H7 (cell line): ENCODE measurements at places on chromosomes 5 and 9.

- DNase-seq = no peak
These were observed 76.9 kb upstream of the IFNK start for GRCh38 chr9:27447031-27447683.

- DNase-seq = no peak
These were observed 34.0 kb downstream of the IL6ST start for GRCh38 chr5:55960779-55961178.

DNA sequence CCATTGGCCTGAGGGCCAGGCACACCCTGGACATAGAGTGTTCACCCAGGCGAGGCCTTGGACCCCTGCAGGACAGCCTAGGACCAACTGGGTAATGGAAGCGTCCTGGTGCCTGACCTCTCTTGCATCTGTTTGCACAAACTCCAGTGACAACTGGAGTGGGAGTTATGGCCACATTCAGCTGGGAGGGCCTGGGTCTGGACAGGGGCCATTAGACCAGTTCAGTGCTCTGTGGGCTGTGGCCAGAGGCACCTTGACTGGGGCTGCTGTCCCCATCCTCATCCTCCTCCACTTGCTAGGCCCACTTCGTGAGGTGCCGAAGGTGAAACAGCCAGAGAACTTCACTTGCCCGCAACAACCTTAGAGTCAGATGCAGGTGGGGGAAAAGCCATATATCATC lies 372.7 kb upstream of the IRX1 start:
- no peak for DNase-seq

GRCh38 chr5:31995006-31995405 lies 179.1 kb downstream of the GOLPH3 start:
- DNase-seq = no peak

DNA sequence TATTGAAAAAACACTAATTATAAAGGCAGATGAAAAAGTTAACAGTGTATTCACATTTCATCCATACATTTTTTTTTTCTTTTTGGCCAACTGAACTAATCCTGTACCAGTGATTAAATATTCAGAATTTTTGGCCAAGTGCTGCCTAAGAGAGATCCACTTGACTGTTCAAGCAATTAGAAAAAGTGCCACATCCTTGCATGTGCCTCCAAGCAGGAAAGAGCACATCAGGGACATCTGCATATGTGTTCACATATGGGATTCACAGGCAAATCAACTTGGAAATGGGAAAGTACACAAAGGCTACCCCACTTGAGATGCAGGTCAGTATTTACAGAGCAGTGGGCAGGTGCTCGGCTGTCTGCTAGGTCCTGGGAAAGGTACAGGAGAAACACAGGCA lies 163.3 kb upstream of the LHFPL2 start:
- DNase-seq = no peak

DNA sequence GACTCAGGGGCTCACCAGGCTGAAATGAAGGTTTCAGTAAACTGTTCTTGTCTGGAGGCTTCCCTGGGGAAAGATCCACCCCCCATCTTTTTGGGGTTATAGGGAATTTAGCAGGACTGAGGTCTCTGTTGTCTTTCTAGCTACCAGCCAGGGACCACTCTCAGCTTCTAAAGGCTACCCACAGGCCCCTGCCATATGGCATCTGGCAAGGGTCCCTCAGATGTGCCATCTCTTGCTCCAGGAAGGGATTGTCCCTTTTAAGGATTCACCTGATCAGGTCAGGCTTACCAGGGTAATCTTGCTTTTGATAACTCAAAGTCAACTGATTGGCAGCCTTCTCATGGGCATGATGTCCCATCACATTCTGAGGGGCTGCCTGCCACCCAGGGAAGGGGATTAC lies 65.0 kb downstream of the NSUN2 start:
- DNase-seq = no peak

DNA sequence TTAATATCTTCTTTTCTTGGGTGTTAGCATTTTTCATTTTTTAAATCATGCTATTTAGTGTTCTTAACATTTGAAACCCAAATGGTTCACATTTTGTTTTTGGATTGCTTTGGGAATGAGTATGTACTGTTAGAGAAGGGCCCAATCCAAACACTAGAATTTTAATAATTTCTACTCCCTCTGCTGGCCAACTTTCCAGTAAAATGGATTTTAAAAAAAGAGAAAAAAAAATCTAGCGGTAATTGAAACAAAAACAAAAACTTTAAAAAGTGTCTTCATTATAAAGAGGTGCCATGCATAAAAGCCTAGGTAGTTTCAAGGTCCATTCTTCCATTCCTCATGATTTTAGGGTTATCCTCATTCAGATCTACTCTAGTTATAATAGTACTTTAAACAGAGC lies 32.1 kb upstream of the RICTOR start:
- DNase-seq = no peak

DNA sequence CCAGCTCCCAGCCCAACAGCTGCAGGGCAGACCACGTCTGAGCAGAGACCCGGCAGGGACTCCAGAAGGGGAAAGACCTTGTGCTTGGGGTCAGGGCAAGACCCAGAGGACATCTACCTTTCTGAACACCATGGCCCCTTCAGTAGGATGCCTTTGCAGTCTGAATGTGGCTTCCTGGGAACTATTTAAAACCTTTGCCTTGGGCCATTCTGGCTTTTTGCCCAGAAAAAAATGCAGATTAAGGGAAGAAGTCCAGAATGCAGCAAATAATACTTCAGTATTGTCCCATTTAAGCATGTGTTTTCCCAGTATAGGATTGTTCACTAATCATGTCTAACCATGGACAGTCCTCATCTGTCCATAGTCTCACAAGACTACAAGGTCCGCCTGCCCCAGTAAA lies 67.5 kb upstream of the ERCC6L2 start:
- no peak for DNase-seq

DNA sequence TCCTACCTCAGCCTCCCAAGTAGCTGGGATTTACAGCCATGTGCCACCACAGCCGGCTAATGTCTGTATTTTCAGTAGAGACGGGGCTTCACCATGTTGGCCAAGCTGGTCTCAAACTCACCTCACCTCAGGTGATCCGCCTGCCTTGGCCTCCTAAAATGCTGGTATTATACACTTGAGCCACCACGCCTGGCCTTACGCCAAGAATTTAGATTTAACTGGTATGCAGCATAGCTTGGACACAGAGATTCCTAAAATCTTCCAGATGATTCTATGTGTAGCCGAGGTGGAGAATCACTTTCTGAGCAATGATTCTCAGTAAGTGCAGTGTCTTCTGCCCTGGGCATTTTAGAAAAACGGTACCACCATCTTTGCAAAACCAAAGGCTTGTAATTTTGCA lies 74.1 kb downstream of the HABP4 start:
- DNase-seq = no peak

GRCh38 chr5:58999804-59000203 lies 416.9 kb downstream of the RAB3C start:
- peak; percentile 41 for DNase-seq

GRCh38 chr5:159864885-159865691 lies 51.2 kb upstream of the ADRA1B start:
- no peak for DNase-seq

GRCh38 chr5:138849439-138849838 lies 25.7 kb downstream of the LRRTM2 start:
- DNase-seq = no peak

- no peak for DNase-seq
These were observed 24.8 kb upstream of the LOX start for GRCh38 chr5:122102825-122103224.

DNA sequence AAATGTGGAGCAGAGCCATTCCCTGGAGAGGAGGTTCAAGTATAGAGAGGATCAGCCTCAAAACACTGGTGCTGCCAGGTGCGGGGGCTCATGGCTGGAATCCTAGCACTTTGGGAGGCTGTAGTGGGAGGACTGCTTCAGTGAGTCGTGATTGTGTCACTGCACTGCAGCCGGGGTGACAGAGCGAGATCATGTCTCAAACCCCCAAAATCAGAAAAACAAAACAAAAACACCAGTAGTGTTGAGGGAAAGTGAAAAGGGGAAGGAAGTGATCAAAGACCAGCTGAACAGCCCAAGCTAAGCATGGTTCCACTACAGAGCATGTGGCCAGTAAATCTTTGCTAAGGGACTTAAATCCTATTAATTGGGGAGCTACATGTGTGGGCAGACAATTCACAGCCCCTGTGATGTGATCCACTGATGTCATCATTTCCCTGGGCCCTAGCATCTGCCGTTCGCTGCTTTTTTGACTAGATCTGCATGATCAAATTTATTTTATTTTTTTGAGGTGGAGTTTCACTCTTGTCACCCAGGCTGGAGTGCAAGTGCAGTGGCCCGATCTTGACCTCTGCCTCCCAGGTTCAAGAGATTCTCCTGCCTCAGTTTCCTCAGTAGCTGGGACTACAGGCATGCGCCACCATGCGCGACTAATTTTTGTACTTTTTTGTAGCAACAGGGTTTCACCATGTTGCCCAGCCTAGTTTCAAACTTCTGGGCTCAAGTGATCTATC lies 2.7 kb upstream of the PCBD2 start:
- no peak for DNase-seq

- DNase-seq = peak; percentile 51
These were observed 6.5 kb downstream of the GAS1 start for GRCh38 chr9:86940774-86941173.

DNA sequence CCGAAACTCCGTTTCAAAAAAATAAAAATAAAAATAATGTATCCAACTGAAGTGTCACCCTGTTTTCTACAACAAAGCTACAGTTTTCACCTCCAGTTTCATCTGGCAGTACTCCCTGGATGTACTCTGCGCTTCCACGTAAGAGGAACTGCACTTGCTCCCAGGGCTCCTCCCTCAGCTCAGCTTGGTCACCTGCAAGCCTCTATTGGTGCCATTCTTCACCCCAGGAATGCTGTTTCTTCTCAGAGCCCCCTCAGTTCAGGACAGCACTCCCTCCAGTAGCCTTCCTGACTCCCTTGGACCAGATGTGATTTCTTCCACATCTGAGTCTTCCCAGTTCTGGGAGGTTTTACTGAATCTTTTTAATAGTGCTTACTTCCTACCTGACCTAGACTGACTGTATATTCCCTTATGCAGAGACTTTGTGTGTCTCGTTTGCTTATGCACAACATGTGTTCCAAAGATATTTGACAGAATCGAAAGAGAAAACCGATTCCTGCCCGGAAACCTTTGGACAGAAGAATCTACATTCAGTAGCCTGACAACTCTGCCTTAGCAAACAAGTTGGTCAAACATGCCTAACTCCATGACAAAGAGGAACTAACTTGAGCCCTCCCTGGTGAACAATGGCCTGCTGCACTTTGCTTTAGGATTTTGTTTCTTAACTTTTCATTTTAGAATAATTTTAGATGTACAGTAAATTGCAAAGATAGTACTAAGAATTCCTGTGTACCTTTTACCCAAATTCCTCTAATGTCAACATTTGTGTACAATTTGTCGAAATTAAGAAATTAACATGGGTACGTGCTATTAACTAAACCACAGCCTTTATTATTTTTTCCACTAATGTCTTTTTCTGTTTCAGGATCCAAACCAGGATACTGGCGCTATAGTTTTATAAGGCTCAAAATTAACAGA lies 814 bp downstream of the CCDC125 start:
- peak; percentile 47 for DNase-seq

GRCh38 chr5:72511774-72512592 lies 4.8 kb upstream of the ZNF366 start:
- no peak for DNase-seq

DNA sequence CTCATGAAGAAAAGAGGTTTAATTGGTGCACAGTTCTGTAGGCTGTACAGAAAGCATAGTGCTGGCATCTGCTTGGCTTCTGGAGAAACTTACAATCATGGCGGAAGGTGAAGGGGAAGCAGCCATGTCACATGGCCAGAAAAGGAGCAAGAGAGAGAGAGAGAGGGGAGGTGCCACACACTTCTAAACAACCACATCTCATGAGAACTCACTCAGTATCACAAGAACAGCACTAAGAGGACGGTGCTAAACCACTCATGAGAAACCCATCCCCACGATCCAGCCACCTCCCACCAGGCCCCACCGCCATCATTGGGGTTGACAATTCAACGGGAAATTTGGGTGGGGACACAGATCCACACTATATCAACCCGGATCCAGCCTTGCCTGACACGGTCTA lies 28.8 kb upstream of the IER5L start:
- no peak for DNase-seq

- DNase-seq = no peak
These were observed 1485.1 kb downstream of the EFNA5 start for GRCh38 chr5:106185661-106186081.

DNA sequence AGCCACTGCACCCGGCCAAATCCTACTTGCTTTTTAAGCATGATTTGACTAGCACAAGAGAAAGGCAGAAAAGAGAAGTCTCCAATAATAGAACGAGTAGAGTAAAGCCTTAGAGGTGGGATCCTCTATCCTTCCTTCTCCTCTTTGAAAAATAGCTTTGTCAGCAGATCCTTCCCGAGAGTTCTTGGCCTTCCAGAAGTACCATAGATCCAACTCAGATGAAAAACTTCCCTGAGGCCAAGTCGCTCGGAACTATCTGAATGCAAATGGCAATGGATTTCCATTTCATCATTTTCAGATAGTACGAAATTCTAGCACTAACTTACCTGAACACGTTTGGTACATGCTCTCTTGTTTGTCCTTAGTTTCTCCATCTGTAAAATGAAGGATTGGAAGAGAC lies 52.0 kb upstream of the SLIT3 start:
- DNase-seq = no peak

GRCh38 chr5:98105681-98106080 lies 667.8 kb upstream of the RGMB start:
- DNase-seq = no peak

DNA sequence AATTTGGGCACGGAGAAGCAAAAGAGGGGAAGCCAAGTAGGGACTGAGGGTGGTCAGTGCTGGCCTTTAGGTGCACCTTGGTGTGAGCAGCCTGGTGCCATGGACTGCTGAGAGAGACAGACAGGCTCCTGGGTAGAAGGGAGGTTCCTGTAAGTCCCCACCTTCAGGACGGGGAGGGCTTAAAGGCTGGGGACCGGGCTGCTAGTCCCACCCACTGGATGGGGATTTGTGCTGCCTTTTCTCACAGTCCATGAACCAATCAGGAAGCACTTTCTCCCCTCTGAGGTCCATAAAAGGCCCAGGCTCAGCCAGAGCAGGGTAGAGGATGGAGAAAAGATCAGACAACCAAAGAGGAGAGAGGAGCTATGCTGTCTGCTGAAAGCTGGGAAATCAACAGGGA lies 15.2 kb downstream of the CDC25C start:
- DNase-seq = peak; percentile 60

DNA sequence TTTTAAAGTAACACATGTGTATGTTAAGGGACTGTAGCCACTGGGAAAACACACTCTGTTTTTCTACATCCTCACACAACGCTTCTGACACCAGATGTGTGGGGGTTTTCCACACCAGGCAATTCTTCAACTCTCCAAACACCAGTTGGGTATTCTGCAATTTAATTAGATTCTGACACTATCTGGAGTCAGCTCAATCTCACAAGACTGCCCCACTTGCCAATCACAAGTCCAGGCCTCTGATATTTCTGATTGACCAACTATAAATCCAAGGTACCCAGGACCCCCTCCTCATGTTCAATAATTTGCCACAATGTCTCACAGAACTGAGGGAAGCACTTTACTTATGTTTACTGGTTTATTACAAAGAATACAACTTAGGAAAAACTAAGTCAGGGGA lies 60.5 kb upstream of the CTXN3 start:
- no peak for DNase-seq

- DNase-seq = peak; percentile 62
These were observed 3.6 kb upstream of the RGMB start for GRCh38 chr5:98769959-98770208.
